Neuronal stem cell (in vitro differentiated cells): ENCODE measurements at places on chromosomes 12 and 14.

DNA sequence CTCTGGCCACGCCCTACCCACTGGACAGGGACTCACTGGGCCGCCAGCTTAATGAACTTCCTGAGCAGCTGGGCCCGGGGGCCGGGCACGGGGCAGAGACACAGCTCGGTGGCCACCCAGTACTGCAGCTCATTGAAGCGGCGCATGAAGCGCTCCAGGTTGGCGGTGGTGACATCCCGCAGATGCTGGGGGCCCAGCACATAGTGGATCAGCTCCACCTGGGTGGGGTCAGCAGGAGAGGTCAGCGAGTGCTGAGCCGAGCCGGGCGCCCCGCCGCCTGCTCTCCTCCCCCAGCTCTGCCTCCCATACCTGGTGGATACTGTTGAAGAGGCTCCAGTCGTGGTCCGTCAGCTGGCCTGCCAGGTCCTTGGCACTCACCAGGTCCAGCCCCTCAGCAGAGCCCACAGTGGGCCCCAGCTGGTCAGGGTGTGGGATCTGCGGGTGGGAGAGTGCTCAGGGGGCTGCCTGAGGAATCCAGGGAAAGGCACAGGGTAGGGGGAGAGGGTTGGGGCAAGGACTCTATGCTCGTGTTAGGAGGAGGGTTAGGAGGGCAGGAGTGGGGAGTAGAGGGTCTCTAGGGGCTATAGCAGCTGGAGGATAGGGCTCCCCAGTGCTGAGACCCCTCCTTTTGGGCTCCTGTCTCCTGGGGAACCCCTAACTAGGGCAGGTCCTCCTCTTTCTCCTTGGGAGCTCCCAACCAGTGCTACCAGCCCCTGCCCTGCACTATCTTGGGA, 15.5 kb upstream of the ENDOU start:
- no peak for DNase-seq

GRCh38 chr14:48693793-48694192, 892.4 kb downstream of the RPS29 start:
- DNase-seq, result no peak

DNA sequence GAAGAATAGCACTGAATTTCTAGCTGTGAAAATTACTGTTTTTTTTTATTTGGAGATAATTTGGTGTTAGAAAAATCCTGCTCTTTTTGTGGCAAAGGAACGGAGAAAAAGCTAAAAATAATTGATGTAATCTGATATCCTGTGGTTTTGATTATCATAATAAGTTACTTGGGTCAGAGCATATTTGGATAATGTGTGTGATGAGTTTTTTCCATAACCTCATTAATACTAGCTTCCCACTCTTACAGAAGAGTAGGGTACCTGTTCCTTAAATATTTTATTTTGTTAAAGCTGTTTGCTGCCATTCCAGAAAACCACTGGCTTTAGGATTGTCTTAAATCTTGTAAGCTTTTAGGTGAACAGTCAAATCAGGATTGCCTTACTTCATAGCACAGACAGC, 4.7 kb downstream of the PSMC6 start:
- DNase-seq, result no peak

DNA sequence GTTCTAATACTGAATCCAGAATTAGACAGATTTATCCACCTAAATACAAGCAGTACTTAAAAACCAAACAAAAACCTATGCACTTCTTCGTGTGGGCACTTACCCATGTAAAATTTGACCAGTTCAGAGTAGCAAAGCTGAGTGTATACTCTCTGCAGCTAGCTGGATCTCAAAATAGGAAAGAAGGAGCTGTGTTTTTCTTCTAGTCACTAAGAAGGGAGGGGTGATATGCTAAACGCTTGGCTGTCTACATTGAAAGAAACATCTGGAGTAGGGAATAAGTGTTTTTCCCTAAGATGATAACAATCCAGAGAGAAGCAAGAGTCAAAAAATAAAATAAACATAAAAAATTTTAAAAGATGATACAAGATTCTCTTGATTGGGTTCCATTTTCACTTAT, 20.0 kb downstream of the RBMS2 start:
- no peak for DNase-seq

DNA sequence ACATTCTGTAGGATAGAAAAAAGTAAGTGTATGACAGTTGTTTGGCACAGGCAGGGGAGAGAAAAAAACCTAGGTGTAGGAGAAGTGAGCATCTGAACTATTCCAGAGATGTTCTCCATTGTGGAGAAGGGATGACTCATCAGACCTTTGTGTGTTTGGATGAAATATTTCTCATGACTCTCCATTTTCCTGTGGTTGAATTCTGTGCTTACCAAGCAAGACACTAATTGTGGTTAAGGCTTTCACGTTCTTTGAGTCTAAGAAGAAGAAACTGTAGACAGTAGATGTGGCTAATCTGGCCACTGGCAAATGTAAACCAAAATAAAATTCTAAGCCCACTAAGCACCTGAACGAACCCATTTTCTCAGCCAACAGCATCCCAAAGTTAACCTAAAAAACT, 107.9 kb upstream of the GZMB start:
- no peak for DNase-seq

DNA sequence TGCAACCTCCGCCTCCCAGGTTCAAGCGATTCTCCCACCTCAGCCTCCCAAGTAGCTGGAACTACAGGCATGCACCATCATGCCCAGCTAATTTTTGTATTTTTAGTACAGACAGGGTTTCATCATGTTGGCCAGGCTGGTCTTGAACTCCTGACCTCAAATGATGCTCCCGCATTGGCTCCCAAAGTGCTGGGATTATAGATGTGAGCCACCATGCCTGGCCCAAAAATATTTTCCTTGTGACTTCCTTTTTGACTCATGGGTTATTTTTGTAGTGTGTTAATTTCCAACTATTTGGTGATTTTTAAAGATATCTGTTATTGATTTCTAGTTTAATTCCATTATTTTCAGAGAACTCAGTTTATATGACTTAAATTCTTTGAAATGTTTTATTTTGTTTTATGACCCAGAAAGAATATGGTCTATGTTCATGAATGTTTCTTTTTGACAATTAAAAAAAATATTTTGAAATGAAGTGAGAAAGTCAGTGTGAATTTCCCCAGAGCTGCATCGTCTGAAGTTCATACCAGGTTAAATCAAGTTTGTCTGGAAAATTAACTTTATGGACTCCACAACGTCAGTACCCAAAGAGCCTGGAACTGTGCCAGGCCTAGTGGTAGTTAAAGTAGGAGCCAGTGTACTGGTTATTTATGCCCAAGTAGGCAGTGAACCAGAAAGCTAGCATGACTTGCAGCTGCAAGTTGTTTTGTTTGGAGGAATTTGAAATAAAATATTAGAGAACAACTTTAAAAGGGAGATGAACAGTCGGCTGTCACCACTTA, 2.8 kb upstream of the CDKL1 start:
- no peak for DNase-seq

DNA sequence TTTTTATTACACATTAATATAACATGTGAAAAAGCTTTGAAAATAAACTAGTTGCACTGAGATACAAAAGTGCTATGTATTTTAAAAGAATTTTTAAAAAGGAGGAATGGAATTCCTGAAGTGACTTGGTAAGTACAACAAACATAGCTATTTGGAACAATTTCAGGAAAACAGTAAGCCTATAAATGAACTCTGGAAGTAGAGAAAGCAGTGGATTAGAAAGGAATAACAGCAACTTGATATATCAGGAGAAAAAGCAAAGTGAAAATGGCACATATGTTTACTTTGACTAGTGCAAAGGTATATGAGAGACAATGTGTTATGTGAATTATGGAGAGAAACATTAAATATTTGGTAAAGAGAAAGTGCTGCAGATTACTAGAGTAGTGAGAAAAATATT, 811.7 kb downstream of the C12orf50 start:
- no peak for DNase-seq

DNA sequence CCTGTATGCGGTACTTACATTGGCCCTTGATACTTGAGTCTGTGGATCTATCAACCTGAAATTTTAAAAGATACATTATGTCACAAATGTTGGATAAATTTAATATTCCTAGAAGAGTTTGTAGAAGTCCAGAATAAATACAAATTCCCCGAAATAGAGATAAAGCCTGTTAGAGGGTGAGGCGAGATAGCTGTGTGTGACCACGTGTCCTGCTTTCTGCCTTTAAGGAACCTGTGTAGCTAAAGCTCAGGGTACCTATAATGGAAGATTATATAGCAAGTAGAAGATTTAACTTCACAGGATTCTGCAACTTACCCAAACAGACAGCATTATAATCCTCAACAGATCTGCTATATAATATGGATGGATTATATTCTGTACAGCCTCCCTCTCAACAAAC, 58.8 kb downstream of the APPL2 start:
- no peak for DNase-seq

DNA sequence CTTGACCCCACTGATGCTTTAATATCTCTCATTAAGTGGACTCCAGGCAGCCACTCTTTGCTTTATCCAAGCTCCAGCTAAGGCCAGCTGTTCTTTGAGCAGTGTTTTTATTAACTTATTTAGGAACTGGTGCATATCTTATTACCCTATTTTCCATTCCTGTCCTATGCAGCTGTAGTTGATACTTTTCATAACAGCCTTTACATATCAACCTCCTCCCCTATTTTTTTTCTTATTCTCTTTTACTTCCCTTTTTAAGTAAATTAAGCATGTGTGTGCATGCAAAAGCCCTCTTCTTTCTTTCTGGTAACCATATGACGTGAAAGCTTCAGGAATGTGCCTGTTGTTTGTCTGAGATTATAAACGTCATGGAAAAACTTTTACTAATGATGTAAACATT, 121.2 kb downstream of the PTPRQ start:
- no peak for DNase-seq

- no peak for DNase-seq
These were observed 29.5 kb downstream of the MSRB3 start for GRCh38 chr12:65308006-65308405.

DNA sequence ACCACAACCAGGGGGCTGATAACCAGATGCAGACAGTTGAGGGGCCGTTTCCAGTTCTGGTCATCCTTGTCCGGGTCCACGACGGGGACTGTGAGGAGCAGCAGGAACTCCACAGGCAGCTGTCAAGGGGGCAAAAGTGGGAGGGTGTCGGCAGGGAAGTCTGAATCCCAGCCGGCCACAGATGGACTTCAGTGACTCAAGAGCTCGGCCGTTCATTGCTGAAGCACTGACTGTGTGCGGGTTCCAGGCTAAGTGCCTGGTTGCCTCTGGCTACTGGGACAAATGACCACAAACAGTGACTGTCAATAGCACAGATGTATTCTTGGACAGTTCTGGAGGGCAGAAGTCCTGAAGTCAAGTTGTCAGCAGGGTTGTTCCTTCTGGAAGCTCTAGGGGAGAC, 19.6 kb downstream of the SLC8B1 start:
- DNase-seq, result no peak

GRCh38 chr12:44286821-44287505, 451.1 kb downstream of the TMEM117 start:
- DNase-seq, result no peak

DNA sequence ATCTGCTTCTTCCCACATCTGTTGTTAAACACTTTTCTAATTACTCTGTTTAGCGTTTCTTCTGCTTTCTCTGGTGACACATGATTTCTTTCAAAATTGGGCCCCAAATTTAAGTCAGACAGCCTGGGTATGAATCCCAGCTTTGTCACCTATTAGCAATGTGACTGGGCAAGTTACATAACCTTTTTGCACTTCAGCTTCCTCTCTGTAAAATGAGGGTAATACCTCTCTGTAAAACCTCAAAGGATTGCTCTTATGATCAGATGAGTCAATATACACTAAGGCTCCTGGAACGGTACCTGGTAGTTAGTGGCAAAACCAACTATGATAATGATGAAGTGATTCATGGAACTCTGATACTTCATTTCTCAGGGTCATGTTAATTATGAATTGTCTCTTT, 33.0 kb downstream of the E2F7 start:
- no peak for DNase-seq

DNA sequence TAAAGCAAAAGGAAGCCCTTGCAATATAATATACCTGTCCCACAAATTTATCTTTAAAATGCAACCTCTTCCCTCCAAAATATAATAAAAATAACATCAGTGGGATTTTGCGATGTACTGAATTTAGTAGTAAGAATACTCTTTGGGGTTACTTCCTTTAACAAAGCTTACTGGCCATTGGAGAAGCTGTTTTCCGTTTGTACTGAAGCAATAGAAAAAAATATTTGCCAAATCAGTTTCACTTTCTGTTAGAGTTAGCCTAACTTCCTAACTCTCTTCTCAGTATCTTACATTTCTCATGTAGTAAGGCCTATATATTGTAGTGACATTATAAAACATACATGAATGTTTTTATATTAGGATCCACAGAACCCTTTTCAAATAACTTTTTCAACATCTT, 3.7 kb downstream of the MAX start:
- DNase-seq, result no peak

DNA sequence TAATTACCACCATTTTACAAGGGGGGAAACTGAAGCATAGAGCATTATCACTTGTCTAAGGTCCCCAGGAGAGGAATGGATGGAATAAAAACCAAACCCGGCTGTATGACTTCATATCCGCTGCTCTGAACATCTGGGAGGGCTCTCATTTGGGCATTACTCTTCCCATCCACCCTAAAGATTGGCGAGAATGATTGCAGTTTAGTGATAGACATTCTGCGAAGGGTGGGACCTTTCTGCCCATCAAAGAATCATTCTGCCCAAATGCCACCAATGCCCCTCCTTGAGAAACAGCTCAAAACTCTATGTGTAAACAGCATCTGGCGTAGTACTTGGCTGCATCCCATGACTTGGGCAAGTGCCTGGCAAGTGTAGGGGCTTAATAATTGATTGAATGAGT, 11.6 kb downstream of the CHST11 start:
- DNase-seq, result no peak

- no peak for DNase-seq
These were observed 29.8 kb upstream of the PKP2 start for GRCh38 chr12:32926356-32926755.

DNA sequence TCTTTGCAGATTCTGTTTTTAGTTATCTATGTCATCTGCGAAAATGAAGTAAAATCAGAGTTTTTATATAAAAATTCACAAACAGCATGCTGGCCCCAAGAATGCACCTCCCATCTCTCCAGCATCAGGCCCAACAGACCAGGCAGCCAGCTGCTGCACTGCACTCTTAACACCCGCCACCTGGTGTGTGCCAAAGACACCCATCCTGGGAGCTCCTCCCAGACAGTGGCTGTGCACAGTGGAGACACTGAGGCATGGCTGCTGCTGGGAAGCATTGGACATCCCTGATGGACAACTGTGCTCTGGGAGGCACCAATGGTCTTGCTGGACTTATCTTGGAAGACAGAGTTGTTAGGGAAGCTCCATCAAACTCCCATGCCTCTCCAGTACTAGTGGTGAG, 817.2 kb downstream of the TMEM121 start:
- DNase-seq, result no peak

- DNase-seq, result no peak
These were observed 192.7 kb downstream of the DPF3 start for GRCh38 chr14:72701237-72701565.

- no peak for DNase-seq
These were observed 349.3 kb downstream of the CACNA1C start for GRCh38 chr12:2402073-2402579.

DNA sequence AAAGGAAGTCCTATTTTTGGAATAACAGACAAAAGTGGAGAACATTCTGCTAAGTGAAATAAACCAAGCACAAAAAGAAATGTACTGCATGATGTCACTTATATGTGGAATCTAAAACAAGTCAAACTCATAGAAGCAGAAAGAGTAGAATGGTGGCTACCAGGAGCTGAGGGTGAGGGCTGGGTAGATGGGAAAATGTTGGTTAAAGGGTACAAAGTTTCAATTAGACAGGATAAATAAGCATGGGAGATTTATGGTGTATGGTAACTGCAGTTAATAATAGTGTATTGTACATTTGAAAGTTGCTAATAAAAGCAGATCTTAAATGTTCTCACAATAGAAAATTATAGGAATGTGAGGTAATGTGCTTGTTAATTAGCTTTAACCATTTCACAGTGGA, 12.8 kb downstream of the LUM start:
- DNase-seq, result no peak
